ENCODE measurements at places on chromosomes 2 and 18.
A peak's percentile ranks its signal among the peaks of the same experiment; 100 is the strongest.

GRCh38 chr2:239946562-239946863, 78.6 kb downstream of the NDUFA10 start:
- no peak for DNase-seq

DNA sequence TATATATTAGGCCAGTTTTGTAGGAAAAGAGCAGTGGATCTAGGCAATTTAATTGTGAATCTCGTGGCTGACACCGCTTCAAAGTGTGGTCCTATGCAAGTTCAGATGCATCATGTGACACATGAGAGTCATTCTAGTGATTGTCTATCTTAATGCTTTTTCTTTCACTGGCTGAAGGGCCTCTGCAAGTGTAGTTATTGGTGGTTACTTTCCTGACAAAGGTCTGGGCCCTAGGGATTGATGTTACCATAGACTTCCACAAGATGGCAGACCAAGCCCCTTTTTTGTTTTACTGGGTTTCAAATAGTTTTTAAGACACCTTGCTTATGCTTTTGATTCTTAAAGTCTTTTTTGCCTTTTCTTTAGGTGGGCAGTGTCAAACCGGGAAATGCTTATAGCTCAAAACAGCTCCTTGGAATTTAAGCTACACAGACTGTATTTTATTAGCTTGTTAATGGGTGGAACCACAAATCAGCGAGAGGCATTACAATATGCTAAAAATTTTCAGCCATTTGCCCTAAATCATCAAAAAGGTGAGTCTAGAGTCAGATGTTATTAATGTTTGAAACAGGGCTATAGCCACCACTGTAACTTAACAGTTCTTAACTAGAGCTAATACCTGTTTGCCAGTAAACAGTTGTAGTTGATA, 25.9 kb downstream of the CD8A start:
- DNase-seq: peak; percentile 52

DNA sequence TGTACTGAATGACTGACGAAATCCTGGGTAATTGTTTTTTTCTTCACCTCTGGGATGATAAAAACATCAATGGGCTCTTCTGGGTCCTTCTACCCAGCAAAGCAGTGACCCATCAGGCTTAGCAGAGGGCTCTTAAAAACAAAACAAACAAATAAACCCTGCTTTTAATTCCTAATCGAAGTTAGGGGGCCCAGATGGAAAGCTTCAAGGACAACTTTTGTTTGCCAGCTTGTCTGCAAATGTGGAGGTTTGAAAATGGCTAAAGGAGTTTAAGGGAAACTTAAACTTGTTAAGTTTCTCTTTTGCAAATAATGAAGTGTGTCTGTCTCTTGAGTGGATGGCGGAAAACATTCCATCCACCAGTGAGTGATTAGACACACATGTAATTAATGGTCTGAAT, 327.2 kb downstream of the SATB2 start:
- DNase-seq: no peak

GRCh38 chr18:36464126-36464651, 166.7 kb downstream of the FHOD3 start:
- no peak for DNase-seq

- no peak for DNase-seq
These were observed 40.5 kb downstream of the EHBP1 start for GRCh38 chr2:62745891-62746481.

GRCh38 chr2:238376884-238377391, 49.8 kb upstream of the ASB1 start:
- DNase-seq: peak; percentile 94

DNA sequence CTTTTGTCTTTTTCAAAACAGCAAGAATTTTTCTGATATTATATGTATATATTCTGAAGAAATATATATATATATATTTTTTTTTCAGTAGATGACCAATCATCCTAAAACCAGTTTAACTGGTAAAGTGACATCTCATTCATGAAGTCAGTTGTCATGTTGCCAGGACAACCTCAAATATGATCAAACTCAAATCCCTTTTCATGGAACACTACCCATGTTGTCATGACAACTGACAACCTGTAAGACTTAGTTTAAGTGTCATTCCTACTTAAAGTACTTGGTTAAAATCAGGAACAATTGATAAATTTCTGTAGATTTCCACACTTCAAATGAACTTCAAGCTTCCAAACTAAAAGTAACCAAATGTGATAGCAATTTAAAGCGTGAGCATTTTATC, 101.8 kb upstream of the ERBB4 start:
- DNase-seq: no peak

DNA sequence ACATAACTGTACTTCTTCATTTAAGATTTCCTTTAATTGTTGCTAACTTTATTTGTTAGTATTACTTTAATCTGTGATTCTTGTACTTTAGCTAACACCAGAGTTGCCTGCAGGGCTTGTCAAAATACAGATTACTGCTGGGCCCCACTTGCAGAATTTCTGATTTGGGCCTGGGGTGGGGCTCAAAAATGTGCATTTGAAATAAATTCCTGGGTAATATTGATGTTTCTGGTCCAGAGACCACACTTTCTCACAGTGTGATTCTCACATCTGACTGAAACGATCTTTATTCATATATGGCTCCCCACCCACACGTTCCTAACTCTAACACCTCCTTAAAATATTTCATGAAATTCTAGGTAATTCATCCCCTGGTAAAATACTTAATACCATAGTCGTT, 452.6 kb upstream of the ACVR2A start:
- no peak for DNase-seq

GRCh38 chr2:124180635-124181034, 155.5 kb downstream of the CNTNAP5 start:
- no peak for DNase-seq

- no peak for DNase-seq
These were observed 34.8 kb downstream of the TBC1D8 start for GRCh38 chr2:101116348-101116747.

DNA sequence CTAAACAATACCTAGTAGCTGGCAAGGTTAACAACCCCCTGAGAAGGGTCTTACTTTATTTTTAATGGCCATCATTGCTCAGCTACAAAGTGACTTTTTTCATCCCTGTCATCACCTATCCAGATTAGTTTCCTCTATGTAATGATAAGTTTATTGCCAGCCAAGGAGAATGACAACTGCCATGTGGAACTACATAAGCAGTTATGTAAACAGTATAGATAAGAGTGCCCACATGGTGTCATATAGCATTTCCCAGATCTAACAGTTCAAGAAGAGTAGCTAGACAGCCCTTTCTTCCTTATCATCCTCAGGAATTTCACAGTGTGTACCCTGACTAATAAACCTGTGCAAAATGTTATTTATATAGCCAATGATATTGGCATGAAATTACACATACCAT, 240.2 kb upstream of the PIK3C3 start:
- no peak for DNase-seq

DNA sequence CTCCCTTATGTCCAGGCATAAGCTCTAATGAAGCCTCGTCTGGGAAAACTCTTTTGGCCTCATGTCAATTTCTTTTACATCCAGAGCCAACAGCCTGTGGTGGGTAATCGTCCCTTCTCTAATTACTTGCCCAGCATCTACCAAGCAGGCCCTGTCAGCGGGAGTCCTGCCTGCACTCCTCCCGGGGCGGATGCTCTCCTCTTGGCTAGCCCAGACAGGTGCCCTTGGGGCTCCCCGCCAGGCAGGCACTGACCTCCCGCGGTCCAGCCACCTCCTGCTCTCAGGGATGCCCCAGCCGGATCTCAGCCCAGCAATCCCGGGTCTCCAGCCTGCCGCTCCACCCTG, 74.2 kb downstream of the NCAPH start:
- DNase-seq: no peak

DNA sequence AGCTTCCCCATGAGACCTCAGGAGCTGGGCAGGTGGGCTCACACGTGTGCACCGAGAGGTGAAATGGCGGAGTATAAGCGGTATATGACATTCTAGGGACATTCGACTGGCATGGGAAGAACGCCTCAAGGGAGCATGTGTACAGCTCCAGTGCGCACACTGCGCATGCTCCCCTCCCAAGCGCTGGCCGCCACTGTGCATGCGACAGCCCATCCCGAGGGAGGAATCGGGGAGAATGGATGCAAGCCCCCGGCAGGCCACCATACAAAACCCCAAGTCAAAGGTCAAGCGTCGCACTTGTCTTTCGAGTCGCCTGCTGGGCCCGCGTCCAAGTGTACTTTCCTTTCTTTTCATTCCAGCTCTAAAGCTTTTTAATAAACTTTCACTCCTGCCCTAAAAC, 103.4 kb upstream of the ODC1 start:
- DNase-seq: no peak

DNA sequence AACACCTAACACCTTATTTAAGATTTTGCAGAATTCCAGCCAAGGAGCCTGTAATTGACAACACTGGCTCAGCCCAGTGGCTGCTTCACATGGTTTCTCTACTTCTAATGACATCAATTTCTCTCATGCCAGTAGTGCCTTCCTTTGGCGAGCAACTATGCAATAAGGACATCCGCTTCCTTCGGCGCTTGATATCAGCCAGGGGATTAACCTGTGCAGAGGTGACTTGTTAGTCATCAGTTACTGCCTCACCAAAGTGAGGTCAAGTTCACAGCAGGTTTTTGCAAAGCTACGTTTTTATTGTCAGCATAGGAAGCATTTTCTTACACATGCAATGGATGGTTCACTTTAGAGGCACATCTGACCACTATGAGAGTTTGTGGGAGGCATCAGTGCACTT, 24.0 kb upstream of the EDAR start:
- DNase-seq: no peak

DNA sequence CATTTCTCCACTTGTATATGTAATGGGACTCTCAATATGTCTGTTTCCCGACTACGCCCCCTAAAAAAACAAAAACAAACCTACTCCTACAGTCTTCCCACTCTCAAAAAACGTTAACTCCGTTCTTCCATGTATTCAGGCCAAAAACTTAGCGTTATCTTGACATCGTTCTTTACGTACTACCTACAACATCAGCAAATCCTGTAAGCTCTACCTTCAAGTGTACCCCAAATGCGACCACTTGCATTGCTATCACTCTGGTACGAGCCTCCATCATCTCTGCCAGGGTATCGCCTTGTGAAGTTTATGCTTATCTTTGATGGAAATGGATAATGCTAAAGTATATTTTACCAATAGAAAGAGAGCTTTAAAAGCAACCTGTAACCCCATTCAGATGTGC, 479 bp downstream of the GPATCH11 start:
- no peak for DNase-seq

GRCh38 chr2:19274439-19274838, 84.0 kb downstream of the OSR1 start:
- DNase-seq: no peak

- DNase-seq: no peak
These were observed 33.8 kb downstream of the INSIG2 start for GRCh38 chr2:118121986-118122524.

DNA sequence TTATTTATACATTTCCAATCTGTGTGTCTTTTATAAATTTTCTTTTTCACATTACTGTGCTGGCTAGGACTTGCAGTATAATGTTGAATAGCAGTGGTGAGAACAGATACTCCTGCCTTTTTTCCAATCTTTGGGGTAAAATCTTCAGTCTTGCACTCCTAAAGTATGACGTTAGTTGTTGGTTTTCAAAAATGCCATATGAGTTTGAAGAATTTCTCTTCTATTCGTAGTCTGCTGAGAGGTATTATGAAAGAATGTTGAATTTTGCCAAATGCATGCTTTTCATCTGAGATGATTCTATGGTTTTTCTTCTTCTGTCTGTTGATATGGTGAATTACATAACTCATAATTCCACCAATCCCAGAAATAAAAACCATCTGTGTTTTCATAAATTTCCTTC, 335.3 kb upstream of the CHST9 start:
- no peak for DNase-seq

DNA sequence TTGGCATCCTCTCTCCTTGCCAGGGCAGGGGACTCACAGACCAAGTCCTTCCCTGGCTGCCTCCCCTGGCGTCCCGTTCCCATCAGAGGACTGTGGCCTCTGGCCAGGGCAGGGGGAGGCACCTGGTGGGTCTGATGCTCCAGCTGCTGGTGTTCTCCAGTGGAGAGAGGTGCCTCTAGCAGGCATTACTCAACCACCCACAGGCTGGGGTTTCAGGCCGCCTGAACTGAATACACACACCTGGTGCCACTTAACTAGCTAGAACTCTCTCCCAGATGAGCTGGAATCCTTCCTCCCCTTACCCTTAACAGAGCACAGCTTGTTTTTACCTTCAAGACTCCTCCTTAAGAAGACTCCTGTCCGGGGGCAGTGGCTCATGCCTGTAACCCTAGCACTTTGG, 37.7 kb upstream of the CNGA3 start:
- no peak for DNase-seq

- no peak for DNase-seq
These were observed 22.2 kb upstream of the MYL1 start for GRCh38 chr2:210337159-210337558.

- DNase-seq: peak; percentile 88
These were observed 31.6 kb upstream of the CASP10 start for GRCh38 chr2:201151127-201151981.

GRCh38 chr18:13610555-13611141, 115.7 kb downstream of the FAM210A start:
- DNase-seq: peak; percentile 77

DNA sequence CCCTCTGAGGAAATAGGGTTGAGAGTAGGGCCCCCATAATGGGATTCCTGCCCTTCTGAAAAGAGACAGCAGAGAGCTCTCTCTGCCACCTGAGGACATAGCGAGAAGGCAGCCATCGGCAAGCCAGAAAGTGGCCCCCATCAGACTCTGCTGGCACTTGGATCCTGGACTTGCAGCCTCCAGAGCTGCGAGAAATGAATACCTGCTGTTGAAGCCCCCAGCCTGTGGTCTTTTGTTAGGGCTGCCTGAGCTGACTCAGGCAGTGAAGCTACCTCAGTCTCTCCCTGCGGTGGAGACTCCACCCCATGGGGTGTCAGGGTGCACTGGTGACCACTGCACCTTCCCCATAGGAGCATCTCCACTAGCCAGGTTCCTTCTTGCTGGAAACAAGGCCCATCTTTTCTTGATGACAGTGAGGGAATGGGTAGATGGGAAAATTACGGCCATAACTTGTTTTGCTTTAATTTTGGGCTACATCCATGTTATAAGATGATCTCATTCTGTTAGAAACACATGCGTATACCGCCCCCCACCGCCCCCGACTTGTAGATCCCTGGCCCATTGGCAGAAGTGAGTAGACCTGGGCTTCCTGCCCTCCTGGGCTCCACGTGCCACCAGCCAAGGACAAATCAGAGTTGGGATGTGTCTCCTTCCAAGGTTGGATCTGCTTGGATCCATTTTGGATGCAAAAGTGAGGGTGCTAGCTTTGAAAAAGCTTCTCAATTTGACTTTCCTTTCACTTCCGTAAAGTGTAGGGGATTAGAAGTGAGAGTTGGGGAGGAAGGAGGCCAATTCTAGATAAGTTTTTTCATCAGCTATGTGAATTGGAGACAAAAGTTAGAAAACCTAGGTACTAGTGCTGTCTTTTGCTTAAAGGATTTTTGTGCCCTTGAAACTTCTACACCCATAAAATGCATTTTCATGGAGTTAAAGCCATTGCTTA, 42.9 kb downstream of the NCK2 start:
- peak; percentile 29 for DNase-seq

DNA sequence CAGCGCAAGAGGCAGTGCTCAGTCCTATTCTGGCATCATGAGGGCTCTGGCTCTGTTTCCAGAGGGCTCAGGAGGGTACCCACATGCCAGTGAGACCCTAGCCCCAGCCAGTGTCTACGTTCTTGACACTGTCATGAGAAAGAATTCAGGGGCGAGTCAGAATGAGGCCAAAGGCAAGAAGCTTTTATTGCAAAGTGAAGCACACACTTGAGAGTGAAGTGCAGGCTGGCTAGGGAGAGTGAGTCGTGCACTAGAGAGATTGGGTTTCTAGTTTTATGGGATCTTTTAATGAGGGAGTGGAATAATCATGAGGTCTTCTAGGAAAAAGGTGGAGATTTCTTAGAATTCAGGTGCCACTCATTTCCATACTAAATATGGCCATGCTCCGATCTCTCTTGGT, 164.1 kb downstream of the DCDC2C start:
- DNase-seq: no peak
